ENCODE measurements at places on chromosomes 12 and 14.

DNA sequence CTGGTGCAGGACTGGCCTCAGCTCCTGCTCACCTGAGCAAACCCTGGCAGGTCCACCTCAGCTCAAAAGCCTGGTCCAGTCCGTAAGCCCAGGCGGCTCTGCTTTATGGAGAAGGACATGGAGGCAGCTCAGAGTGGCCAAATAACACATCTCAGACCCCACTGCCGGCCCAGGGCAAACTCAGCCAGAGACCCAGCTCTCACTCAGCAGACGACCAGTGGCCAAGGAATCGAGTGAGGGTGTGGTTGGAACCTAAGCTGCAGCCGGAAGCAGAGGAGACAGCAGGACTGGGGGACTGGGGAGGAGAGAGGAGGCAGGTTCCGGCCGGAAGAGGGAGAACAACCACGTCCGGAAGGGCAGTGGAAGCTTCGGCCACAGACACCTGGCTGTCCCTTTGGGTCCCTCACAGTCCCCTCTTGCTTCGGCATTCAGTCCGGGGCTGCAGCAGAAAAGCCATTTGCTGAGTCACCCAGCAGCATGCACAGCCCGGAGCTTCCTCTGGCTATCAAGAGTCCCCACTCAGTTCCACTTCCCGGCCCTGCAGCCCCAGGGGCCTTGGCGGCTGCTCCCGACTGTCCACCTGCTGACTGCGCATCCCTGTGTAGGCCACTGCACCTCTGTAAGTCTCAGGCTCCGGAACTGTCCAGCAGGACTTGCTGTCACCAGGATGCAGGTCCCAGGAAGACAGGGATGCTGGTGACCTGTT lies 104.0 kb downstream of the CALM1 start:
- H3K4me1 ChIP-seq = peaks cover 2% of the 10 kb centered on the region
- no peak overlapping the region for H3K4me3 ChIP-seq

DNA sequence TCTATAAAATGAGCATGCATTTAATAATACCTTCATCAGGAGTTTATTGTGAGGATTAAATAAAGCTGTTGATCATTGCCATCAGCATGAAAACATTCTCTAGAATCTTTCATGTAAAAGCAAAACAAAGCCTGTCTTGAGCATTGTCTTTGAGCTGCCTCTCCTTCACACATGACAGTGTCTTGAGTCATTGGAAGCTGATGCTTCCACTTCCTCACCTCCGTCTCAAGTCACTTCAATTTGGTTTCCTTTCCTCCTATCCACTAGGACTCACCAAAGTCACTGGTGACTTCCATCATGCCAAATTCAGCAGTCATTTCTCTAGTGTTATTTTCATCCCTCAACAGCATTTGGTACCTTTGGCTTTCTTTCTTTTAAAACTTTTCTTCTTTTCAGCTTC lies 31.6 kb upstream of the MYBPC1 start:
- H3K4me3 ChIP-seq = no peak overlapping the region
- H3K4me1 ChIP-seq = peaks cover 16% of the 10 kb centered on the region
- H3K36me3 ChIP-seq = peaks cover 9% of the 10 kb centered on the region
- DNase-seq = no peak
- peaks cover 8% of the 10 kb centered on the region for H3K27me3 ChIP-seq
- H3K27ac ChIP-seq = no peak overlapping the region

GRCh38 chr14:73339206-73339605 lies 101.9 kb downstream of the PAPLN start:
- no peaks in the 10 kb centered on the region for H3K4me1 ChIP-seq
- H3K27me3 ChIP-seq = no peaks in the 10 kb centered on the region
- no peak overlapping the region for H3K4me3 ChIP-seq
- no peak overlapping the region for H3K27ac ChIP-seq
- no peak for DNase-seq

GRCh38 chr14:24259282-24260025 lies 3.5 kb downstream of the TGM1 start:
- no peak overlapping the region for H3K4me3 ChIP-seq
- H3K36me3 ChIP-seq = peaks cover 4% of the 10 kb centered on the region
- no peak overlapping the region for H3K27ac ChIP-seq

GRCh38 chr14:85934123-85934885 lies 404.4 kb downstream of the FLRT2 start:
- H3K36me3 ChIP-seq = peaks cover 21% of the 10 kb centered on the region
- H3K4me3 ChIP-seq = peak overlapping the region; percentile 87
- peak overlapping the region; percentile 90 for H3K27ac ChIP-seq

GRCh38 chr12:56110571-56110970 lies 5.9 kb upstream of the RPL41 start:
- peak overlapping the region; percentile 31 for H3K27ac ChIP-seq
- peaks cover 27% of the 10 kb centered on the region for H3K4me1 ChIP-seq
- DNase-seq = no peak
- no peaks in the 10 kb centered on the region for H3K27me3 ChIP-seq
- no peak overlapping the region for H3K4me3 ChIP-seq

- DNase-seq = no peak
- H3K27me3 ChIP-seq = no peaks in the 10 kb centered on the region
- H3K27ac ChIP-seq = no peak overlapping the region
- no peak overlapping the region for H3K4me3 ChIP-seq
- H3K4me1 ChIP-seq = no peaks in the 10 kb centered on the region
- H3K36me3 ChIP-seq = no peaks in the 10 kb centered on the region
These were observed 150.0 kb upstream of the SYT10 start for GRCh38 chr12:33589576-33590114.

DNA sequence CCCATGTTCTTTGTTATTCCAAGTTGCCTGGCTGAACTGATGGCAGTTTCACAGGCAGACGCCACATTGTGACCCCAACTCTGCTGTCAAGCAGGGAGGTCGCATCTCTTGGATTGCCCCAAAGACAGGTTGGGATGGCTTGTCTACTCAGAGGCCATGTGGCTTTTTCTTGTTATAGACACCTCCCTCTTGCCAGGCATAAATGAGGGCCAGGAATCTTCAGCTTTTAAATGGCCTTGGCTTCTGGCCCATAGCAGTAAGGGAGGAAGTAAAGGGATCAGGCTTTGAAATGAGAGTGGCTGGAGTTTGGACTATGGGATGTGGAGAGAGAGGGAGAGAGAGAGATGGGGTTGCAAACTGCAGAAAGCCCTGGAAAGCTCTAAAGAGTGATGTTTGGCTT lies 215.0 kb downstream of the TBX5 start:
- peaks cover 18% of the 10 kb centered on the region for H3K27me3 ChIP-seq
- H3K4me3 ChIP-seq = no peak overlapping the region
- DNase-seq = no peak
- no peaks in the 10 kb centered on the region for H3K36me3 ChIP-seq
- no peaks in the 10 kb centered on the region for H3K4me1 ChIP-seq
- H3K27ac ChIP-seq = no peak overlapping the region

GRCh38 chr12:43957732-43958372 lies 122.0 kb downstream of the TMEM117 start:
- peak; percentile 2 for DNase-seq
- H3K4me1 ChIP-seq = peaks cover 2% of the 10 kb centered on the region
- no peak overlapping the region for H3K27ac ChIP-seq
- H3K36me3 ChIP-seq = no peaks in the 10 kb centered on the region
- no peaks in the 10 kb centered on the region for H3K27me3 ChIP-seq

GRCh38 chr14:64817631-64818030 lies 62.1 kb downstream of the SPTB start:
- peaks cover 9% of the 10 kb centered on the region for H3K27me3 ChIP-seq
- no peaks in the 10 kb centered on the region for H3K4me1 ChIP-seq
- no peak overlapping the region for H3K4me3 ChIP-seq
- H3K36me3 ChIP-seq = no peaks in the 10 kb centered on the region
- H3K27ac ChIP-seq = no peak overlapping the region
- no peak for DNase-seq

DNA sequence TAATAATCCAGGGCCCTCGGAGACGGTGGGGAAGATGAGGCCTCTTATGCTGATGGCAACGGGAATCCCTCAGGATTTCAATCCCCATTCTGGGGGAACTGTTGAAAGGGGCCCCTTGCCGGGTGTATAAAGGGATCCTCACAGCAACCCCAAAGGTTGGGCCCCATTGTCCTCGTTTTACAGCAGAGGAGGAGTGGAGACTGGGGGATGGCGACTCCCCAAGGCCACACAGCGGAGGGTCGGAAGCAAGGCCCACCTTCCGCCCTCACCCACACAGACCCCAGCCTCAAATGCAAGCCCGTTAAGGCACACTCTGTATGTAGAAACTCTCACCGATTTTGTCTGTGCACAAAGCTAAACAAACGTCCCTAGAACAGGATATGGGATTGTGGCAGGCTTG lies 327.9 kb upstream of the DIO3 start:
- no peak for DNase-seq
- H3K27ac ChIP-seq = no peak overlapping the region

DNA sequence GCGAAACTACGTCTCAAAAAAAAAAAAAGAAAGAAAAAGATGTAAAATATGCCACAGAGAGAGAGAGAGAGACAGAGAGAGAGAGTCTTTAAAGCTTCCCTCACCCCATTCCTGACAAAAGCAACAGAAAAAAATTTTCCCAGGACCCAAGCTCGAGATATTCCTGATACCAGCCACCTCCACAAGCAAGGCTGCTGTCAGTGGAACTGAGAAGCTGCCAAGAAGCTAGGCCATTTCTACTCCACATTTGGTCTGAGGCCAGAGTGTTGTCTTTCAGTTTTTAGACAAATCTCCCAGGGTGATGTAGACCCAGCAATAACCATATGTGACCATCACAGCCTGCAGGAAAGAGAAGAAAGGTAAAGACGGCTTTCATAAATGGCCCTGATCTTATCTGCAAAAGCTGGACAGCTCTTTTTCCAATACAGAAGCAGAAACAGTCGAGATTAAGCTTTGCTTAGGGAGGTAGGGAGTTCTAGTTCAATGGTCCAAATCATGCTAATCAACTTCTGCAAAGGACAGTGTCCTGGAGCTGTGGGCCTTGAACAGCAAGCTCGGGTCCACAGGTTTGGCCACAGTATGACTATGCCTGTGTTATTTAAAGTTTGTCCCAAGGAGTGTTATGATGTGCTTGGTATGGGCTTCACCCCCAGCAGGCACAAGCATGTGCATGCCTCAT lies 130.3 kb upstream of the NUDT4 start:
- no peaks in the 10 kb centered on the region for H3K27me3 ChIP-seq
- no peaks in the 10 kb centered on the region for H3K36me3 ChIP-seq
- no peak overlapping the region for H3K27ac ChIP-seq
- no peak overlapping the region for H3K4me3 ChIP-seq
- DNase-seq = no peak

DNA sequence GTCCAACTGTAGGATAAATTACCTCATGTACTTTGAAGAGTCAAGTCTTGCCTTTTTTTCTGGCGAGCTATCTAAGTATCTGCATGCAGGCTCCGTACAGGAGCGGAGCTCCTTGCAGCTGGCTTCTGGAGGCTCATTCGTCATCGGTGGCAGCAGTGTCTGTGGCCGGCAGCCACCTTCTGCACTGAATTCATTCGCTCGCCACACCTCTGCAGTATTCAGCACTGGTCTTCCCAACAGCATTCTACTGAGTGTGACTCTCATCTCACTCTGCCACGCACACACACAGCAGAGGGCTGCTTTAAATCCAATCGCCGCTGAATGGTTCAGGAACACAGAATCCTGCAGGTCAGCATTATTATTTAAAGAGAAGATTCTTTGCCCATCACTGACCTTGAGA lies 200.0 kb downstream of the GLT1D1 start:
- H3K27ac ChIP-seq = no peak overlapping the region
- no peak for DNase-seq
- no peaks in the 10 kb centered on the region for H3K36me3 ChIP-seq
- no peak overlapping the region for H3K4me3 ChIP-seq
- H3K4me1 ChIP-seq = no peaks in the 10 kb centered on the region
- no peaks in the 10 kb centered on the region for H3K27me3 ChIP-seq

GRCh38 chr12:2998789-2999264 lies 39.6 kb downstream of the TEAD4 start:
- H3K27ac ChIP-seq = no peak overlapping the region
- H3K27me3 ChIP-seq = no peaks in the 10 kb centered on the region
- H3K4me3 ChIP-seq = no peak overlapping the region
- H3K36me3 ChIP-seq = no peaks in the 10 kb centered on the region

- peaks cover 31% of the 10 kb centered on the region for H3K4me1 ChIP-seq
- peak overlapping the region; percentile 100 for H3K4me3 ChIP-seq
- peak overlapping the region; percentile 100 for H3K27ac ChIP-seq
- H3K27me3 ChIP-seq = no peaks in the 10 kb centered on the region
- no peak for DNase-seq
These were observed 588 bp upstream of the TWF1 start for GRCh38 chr12:43806737-43807072.

DNA sequence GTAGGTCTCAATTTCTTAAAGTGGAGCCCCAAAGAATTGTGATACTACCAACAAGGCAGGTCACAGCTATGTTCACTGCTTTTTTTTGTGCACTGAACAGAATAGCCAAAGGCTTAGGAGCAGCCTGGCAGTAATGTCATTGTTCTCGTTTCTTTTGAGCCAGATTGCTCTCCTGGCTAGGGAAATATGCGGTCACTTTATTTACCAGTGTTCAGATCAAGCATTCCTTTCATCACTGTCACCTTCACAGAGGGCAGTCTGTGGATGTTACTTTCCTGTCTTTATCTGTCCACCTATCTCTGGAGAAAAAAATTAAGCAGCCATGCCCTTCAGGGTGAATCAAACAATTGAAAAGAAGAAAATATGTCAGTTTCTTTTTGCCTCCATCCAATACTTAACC lies 159.6 kb downstream of the BTG1 start:
- H3K27ac ChIP-seq = no peak overlapping the region
- no peaks in the 10 kb centered on the region for H3K27me3 ChIP-seq
- peaks cover 44% of the 10 kb centered on the region for H3K4me1 ChIP-seq
- DNase-seq = no peak
- H3K36me3 ChIP-seq = peaks cover 9% of the 10 kb centered on the region

DNA sequence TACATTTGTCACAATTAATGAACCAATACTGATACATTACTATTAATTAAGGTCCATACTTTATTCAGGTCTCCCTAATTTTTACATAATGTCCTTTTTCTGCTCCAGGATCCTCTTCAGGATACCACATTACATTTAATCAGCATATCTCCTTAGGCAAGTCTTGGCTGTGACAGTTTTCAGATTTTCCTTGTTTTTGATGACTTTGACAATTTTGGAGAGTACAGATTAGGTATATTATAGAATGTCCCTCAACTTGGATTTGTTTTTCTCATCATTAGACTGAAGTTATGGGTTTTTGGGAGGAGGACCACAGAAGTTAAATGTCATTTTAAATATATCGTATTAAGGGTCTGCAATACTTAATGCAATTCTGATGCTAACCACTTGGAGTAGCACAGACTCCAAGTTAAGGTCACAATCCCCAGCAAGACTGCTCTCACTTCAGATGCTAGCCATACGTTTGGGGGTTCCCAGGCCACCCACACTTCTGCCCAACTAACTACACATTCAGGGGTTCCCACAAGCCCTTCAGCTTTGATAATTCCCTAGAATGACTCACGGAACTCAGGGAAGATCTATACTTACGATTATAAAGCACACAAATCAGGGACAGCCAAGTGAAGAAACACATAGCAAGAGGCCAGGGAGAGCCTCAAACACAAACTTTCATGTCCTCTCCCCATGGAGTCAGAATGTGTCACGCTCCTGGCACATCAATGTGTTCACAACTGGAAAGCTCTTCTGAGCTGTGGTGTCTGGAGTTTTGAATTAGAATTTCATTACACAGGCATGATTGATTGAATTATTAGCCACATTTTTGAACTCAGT lies 17.0 kb upstream of the NUBPL start:
- peaks cover 2% of the 10 kb centered on the region for H3K4me1 ChIP-seq
- no peak overlapping the region for H3K4me3 ChIP-seq
- no peaks in the 10 kb centered on the region for H3K36me3 ChIP-seq
- peaks cover 14% of the 10 kb centered on the region for H3K27me3 ChIP-seq
- DNase-seq = no peak

Data from activated naive CD8-positive, alpha-beta T cell treated with anti-CD3 and anti-CD28 coated beads for 36 hours (primary cell).